Stimulated activated CD4-positive, alpha-beta T cell treated with anti-CD3 and anti-CD28 coated beads, Interleukin-12 subunit alpha, Interleukin-12 subunit beta, amount 100 ng/mL, for 48 hours (primary cell): ENCODE measurements at places on chromosomes 3 and 15.

- DNase-seq, result no peak
These were observed 266.4 kb upstream of the TBC1D5 start for GRCh38 chr3:18008706-18009368.

- DNase-seq, result no peak
These were observed 206.9 kb downstream of the NSUN3 start for GRCh38 chr3:94269763-94270162.

DNA sequence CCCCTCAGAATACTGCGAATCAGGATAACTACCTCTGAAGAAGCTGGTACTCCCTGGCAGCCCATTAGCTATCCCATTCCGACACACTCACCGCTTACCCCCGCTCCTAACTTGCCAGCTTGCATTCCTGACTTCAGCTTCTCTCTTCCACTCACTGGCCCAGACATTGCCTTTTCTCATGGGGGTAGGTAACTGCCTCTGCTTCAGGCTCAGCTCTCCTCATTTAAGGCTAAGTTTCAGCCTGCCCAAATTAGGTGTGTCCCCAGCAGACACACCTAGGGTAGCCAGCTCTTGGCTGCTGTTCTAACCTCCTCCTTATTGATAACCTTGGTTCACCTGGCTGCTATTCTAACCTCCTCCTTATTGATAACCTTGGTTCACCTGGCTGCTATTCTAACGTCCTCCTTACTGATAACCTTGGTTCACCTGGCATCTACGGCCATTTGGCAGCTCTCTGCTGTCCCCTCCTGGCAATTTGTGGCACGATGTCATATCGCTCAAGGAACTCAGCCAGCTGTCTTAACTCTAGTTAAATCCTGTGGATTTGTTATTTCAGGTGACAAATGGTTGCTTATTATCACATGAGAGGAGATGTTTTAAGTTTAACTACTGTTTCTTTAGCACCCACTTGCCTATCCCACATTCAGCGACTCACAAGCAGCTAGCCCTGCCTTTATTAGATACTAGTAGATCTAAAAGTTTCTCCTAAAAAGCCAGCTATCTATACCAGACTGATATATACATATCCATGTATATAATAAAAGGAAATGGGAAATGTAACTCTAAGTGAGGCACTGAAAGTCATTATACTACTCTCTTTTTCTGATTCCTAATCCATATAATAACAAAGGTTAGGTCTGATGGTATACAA lies 106.5 kb upstream of the ACP3 start:
- DNase-seq, result peak; percentile 2

- no peak for DNase-seq
These were observed 70.3 kb downstream of the LYSMD4 start for GRCh38 chr15:99662903-99663302.

DNA sequence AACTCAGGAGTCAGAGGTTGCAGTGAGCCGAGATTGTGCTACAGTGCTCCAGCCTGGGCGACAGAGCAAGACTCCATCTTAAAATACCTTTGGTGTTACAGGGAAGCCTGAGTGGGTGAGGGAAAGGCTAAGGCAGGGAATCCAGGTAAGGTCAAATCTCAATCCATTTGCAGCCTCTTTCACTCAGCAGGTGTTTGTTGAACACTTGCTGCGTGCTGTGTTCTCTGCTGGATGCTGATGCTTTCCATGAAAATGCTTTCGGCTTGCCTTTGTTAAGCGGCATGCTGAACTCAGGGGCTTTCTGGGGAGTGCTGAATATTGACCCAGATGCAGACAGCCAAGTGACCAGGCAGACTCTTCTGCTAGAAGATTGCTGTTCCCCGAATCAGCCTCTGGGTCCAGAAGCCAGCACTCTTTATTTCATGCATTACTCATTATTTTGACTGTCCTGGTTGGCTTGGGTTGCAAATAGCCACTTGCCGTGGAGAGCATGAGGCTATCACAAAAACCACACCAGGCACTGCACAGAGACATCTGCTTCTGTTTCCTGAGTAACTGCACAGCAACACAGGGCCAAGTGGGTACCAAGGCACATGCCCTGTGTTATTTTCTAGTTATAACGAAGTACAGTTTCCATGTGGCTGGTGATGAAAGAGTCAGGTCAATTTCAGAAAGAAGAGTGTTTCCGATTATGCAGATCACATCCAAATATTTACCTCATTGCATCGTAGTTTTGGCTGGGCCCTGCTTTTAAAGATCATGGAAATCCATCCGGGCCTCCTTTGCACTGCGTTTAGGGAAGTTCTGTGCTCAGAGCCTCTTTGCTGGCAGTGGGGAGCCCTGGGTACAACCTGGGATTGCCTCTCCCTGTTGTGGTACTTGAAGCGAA lies 88.6 kb downstream of the THSD4 start:
- DNase-seq, result no peak

GRCh38 chr3:42175386-42176240 lies 84.5 kb downstream of the TRAK1 start:
- no peak for DNase-seq

DNA sequence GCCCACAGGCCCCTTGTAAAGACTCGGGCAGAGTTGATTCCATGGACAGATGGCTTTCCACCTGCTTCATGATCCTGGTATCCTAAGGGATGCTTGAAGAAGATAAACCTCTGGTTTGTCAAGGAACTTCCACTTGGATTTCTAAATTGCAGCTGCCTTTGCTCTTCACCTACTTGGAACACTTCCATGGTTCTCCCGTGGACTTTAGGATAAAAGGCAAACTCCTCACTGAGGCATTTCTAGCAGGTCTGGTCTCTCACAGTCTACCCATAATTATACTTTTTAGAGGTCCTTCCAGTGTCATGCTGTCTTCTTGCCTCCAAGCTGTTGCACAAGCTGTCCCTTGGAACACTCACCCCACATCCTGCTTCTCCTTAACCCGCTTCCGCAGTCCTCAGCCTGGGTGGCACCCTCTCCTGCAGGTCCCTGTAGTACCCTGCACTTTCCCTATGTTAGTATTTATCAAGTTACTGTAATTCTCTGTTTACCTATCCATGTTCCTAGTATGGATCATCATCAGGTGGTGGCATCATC lies 12.7 kb downstream of the TLNRD1 start:
- DNase-seq, result no peak

GRCh38 chr3:15926871-15927270 lies 129.1 kb upstream of the ANKRD28 start:
- no peak for DNase-seq

- no peak for DNase-seq
These were observed 175.4 kb downstream of the SQOR start for GRCh38 chr15:45810201-45810600.

DNA sequence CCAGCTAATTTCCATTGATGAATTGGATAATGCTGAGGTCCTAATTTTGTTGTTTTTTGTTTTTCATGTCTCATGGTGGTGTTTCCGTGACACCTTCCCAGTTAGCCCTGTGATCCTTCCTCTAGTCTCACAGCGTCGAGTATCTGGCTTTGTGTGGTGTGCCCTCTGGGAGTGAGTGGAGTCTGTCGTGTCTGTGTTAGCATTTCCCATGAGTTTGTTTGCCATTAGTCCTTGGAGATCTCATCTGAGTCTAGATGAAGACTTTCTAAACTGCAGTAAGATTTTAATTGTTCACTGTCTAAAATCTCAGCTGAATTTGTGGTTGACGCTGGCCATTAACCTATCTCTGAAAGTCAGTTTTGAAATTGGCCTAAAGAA lies 224.2 kb downstream of the ITPR1 start:
- DNase-seq, result no peak

DNA sequence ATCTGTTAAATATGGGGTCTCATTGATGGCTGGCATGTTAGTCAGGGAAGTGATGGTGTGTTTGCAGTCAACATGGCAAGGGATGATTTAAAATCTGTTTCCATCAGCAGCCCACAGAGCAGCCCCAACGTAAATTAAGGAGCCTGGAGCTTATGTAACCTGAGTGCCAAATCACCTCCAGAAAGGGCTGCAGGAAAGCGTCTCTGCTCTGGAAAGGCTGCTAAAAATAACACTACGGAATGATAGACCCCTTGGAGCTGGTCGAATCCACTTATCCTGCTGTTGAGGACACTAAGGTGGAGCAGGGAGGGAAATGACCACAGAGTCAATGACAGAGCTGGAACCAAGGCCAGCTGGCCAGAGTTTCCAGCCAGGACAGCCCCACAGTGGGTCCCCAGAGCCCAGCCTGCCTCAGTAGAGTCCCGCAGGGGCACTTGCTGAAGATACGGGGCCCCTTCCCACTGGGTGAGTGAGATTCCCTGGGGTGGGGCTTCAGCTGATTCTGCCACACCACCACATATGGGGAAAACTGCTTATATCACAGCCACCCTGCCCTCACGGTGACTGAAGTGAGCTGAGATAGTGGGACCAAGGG lies 63.5 kb downstream of the EPHB1 start:
- DNase-seq, result no peak
